ENCODE measurements at places on chromosomes 2 and 18.

DNA sequence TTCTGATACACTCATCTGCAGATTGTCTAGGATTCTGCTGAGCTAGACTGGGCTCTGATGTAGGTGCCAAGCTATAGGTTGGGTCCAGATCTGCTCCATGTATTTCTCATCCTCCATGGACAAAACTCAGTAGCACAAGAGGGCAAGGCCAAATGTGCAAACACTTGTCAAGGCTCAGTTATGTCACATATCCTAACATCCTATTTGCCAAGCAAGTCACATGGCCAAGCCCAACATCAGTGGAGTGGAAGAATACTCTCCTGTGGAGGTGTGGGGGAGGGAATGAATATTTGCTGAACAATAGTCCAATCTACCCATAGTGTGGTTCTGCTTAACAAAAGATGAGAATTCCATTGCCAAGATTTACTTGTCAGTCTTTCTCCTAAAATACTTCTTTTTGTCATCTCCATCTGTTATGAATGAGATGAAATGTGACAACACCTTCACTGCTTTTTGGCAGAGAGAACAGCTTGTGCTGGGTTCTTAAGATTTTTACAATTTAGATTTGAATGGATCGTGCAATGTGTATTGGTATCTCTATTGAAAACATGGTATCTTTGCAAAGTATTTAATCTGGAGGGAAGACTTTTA is 89.9 kb downstream of the OXER1 start:
- no peak for DNase-seq

- no peak for DNase-seq
These were observed 101.1 kb upstream of the EPHA4 start for GRCh38 chr2:221673248-221673647.

GRCh38 chr2:23131066-23131575 is 253.9 kb upstream of the KLHL29 start:
- DNase-seq = no peak

DNA sequence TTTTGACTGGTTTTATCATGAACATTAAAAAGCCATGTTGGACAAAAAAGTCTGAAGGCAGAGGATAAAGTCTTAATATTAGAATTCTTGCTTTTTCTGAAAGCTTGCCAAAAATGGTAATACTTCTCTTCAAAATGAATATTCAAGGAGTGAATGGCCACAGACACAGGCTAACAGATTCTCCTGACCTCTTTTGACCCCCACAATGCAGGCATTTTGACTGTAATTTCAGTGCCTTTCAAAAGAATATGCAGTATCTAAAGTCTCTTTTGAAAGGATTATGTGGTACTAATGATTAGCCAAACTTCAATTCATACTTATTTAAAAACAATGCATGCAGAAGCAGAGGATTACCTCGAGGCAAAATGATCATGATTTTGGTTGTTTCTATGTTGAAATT is 557.8 kb upstream of the GCFC2 start:
- no peak for DNase-seq

- peak; percentile 25 for DNase-seq
These were observed 134.9 kb upstream of the ZNF236 start for GRCh38 chr18:76687304-76687962.

DNA sequence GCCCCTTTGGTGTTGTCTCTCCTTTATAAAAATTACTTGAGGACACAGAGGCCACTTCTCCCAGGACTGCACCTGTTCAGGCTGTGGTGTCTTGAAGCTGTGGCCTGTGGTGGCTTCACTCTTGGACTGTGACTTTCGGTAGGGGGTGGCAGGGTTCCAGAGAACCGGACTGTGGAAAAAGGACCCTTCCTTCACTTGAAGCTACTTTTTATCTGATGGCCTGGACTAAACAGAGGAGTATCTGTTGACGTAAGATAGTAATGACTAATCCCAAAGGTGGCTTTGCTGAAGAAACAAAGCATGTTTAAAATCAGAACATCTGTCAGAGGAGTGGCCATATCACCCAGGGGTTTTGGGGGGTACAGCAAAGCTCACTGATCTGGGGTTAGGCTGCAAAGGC is 60.8 kb downstream of the CENPO start:
- no peak for DNase-seq

- DNase-seq = no peak
These were observed 182.3 kb upstream of the SMAD7 start for GRCh38 chr18:49133112-49133511.

DNA sequence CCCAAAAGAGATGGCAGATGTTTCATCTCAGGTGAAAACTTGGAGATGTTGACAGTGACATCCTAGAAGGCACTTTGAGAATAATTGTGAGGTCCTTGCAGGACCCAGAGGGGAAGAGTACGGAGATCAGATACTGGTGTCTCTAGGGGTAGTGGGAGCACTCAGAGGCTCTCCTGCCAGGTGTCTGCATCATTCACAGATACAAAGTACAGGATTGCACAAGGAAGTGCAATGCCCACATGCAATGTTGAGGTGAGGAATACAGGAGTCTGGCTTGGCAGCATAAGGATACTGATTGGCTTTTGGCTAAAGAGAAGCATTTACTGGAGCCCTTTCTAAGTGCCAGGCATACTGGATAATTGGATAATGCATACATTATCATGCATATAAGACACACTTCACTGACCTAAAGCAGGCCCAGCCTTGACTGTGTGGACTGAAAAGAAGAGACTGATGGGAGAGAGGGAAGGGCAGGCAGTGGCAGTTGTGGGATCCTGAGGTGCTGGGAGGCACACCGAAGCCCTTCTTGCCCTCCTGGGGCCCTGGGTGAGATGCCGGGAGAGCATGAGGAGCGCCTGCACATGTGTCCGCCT is 31.0 kb upstream of the NCKAP5 start:
- DNase-seq = no peak

DNA sequence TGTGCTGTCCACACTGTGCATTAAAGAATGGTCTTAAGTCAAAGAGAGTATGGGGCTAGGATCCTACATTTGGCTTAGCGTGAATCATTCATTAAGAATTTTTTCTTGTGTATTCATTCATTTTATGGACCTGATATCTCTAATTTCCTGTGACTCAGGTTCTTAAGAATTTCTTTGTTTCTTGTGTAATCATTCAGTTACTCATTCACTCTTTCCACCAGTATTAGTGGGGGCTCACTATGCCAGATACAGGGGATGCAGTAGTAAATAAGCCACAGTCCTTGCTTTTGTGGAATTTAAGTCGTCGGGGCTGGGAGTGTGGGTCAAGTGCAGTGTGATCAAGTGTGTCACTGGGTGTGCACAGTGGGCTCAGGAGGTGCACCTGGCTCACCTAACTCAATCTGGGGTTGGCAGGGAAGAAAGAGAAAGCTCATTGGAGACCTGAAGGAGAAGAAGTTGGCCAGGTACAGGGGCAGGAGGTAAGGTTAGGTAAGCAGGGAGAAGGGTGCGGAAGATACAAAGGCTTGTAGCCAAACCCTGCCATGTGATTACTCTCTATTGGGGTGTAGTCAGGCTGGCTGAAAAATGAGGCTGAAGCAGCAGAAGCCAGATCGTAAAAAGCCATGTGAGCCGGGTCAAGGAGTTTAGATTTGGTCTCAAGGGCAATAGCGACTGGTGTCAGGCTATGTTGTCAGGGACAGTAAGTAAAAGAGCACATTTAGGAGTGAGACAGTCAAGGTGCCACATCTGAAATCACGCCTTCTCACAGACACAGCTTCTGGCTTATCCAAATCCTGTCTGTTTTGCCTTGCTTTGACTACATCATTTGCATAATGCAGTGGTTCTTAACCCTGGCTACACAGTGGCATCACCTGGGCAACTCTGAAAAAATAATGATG is 67.2 kb downstream of the KCTD1 start:
- DNase-seq = no peak

Data from activated T-cell treated with anti-CD3 and anti-CD28 coated beads for 48 hours (primary cell).